Stimulated activated CD4-positive, alpha-beta T cell treated with anti-CD3 and anti-CD28 coated beads, Interleukin-12 subunit alpha, Interleukin-12 subunit beta, amount 100 ng/mL, for 24 hours (primary cell): ENCODE measurements at places on chromosomes 6 and 20.

DNA sequence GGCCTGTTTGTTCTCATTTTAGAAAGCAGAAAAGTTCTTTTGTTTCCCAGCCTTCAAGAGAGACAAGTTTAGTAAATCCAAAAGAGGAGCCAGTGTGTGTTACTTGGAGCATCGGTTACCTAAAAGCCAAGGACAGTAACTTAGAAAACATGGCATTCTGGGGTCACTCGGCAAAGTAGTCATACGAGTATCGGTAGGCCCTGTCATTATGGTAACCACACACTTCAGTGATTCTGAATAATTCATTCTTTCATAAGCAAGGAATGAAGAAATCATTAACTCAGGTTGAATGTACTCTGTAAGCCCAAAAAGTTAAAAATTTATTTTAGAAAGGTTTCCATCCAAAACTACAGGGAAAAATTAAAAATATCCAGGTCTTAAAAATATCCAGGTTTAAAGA is 34.0 kb downstream of the CNKSR3 start:
- DNase-seq = no peak

GRCh38 chr6:83463886-83464285 is 33.0 kb upstream of the ME1 start:
- DNase-seq = no peak

GRCh38 chr6:147201885-147202515 is 2.2 kb upstream of the STXBP5 start:
- no peak for DNase-seq

GRCh38 chr6:20001286-20001685 is 164.1 kb downstream of the ID4 start:
- DNase-seq = no peak

GRCh38 chr6:98469141-98469540 is 365.2 kb upstream of the POU3F2 start:
- no peak for DNase-seq

GRCh38 chr6:166293731-166294584 is 14.2 kb downstream of the PRR18 start:
- DNase-seq = no peak

- DNase-seq = no peak
Observed at GRCh38 chr6:72037006-72037405, 150.7 kb downstream of the RIMS1 start.

- no peak for DNase-seq
Observed at GRCh38 chr20:20366551-20366875, 1.4 kb upstream of the INSM1 start.

- DNase-seq = no peak
Observed at GRCh38 chr20:59134182-59134581, 29.4 kb upstream of the ZNF831 start.

DNA sequence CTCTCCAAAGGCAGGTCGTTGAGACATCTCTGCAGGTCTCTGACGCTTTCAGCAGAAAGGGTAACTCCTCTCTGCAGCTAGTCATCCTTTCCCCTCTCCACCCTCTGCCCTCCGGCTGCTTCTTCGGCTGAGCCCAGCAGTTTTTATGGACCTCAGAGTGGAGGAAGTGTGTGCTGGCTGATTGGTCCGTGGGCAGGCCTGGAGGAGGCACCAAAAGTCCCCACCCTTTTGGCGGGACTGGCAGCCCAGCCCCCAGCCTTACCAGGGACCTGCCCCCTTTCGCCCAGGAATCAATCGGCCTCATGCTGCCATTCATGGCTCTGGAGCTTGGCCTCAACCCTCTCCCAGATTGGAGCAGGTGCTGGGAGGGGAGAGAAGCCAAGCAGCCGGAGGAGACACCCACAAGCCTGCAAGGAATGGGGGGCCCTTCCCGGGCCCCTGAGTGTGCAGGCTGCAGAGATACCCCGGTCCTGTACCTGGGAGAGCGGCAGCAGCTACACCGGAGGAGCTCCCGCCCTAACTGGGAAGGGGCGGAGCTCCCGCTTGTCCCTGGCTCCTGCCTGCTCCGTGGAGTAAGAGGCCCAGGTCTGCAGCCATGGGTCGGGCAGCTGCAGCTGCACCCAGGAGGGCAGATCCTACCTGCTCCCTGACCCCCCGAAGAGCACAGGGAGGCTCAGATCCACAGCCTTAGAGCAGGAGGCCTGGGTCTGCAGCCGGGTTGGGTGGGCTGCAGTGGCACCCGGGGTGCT is 170.3 kb upstream of the SOX4 start:
- DNase-seq = no peak

GRCh38 chr6:144606083-144606482 is 320.9 kb downstream of the UTRN start:
- no peak for DNase-seq

DNA sequence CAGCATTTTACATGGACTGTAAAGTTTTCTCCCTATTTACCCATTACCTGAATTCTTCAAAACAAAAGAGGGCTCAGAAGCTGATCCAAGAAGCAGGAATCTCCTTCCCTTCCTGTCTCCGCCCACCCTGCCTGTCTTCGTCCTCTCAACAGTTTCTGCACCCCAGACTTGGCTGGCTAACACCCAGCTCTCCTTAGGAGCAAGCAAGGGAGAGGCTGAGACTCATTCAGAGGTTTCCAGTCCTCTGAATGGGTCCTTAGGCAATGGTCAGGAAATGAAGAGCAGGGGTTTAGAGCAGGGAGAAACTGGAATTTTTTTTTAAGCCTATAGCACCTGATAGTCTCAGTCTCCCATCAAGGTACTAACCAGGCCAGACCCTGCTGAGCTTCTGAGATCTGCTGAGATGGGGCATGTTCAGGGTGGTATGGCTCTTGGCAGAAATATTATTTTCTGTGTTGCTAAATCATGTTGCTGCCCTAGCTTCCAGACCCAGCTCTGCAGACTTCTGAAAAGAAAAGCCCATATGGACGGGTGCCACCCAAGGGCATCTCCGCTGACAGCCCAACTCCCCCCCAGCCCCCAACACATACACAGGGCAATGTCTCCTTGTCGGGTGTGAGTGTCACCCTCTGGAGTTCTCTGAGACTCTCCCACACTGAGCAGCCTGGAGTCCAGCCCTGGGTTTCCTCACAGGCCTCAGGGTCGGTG is 74.6 kb upstream of the CD93 start:
- no peak for DNase-seq

DNA sequence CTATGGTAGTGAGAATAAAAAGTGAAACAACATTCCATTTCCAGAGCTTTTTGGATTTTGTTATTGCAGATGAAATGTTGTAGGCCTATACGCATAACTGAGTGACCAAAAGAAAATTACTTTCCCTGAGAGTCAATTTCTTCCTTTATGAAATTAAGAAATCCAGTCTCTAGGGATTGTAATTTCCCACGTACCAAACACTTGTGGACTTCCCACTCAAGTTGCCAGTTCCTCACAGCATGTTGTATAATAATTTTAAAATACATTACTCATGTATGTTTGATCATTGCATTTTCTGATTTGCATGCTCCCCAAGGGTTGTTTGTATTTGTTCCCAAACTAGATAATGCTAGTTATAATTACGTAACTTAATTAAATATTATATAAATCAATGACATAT is 12.0 kb upstream of the PRDM1 start:
- DNase-seq = no peak

GRCh38 chr6:2141644-2142290 is 103.6 kb downstream of the GMDS start:
- DNase-seq = no peak

- DNase-seq = no peak
Observed at GRCh38 chr6:169950558-169950957, 199.1 kb downstream of the ERMARD start.
